ENCODE measurements at places on chromosomes 5 and 9.
A peak's percentile ranks its signal among the peaks of the same experiment; 100 is the strongest.

GRCh38 chr9:135587658-135588057, 26.1 kb downstream of the PAEP start:
- no peak for DNase-seq

GRCh38 chr9:107675351-107676259, 186.0 kb upstream of the KLF4 start:
- DNase-seq, result no peak

- no peak for DNase-seq
Observed at GRCh38 chr5:14745753-14746152, 81.2 kb downstream of the OTULIN start.

DNA sequence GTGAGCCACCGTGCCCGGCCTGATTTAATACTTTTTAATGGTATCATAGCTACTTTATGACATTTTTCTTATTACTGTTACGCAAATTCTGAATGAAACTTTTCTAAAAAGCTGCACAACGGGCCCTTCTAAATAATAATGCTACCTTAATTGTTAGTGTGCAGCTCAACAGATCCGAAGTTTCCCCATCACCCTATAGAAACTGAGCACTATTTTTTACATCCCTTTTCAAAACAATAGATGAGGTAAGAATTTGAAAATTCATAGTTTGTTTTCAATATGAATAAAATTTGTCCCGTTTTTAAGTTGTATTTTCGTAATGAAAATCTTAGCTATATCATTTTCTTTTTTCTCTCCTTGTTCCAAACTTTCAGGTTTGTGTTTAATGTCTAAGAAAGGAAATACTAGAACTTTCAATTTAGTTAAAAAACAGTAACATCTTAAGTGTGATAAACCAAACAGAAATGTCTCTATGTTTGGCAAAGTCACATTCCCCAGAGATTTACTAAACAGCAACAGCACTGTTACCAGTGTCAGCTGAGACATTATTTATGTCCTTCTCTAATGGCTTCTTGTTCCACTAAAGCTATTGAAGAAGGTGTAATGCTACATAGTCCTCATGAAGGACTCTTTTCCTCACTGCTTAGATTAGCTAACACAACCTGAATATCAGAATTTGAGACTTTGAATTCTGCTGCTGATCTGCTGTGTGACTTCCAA, 22.9 kb downstream of the KIF2A start:
- no peak for DNase-seq

DNA sequence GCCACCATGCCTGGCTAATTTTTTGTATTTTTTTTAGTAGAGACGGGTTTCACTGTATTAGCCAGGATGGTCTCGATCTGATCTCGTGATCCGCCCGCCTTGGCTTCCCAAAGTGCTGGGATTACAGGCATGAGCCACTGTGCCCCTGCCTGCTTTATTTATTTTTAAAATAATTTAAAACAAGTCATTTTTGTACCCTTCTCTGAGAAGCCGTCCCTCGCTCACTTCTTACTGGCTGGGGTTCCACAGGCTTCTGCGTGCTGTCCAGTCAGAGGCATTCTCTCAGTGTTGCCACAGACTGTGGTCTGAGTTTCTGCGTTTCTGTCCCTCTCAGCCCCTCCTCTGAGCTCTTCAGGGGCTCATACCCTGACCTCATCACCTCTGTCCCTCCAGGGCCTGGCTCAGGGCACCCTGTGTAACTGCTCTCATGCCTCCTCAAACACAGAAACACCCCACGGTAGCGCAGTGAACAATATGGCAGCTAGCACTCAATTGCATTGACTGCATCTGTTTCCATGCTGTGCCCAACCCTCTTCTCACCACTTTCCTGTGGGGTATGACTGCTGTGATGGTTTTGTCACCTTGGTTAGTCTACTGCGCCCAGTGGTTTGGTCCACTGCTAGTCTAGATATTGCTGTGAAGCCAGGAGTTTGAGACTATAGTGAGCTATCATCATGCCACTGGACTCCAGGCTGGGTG, 44.3 kb upstream of the SH3PXD2B start:
- no peak for DNase-seq

DNA sequence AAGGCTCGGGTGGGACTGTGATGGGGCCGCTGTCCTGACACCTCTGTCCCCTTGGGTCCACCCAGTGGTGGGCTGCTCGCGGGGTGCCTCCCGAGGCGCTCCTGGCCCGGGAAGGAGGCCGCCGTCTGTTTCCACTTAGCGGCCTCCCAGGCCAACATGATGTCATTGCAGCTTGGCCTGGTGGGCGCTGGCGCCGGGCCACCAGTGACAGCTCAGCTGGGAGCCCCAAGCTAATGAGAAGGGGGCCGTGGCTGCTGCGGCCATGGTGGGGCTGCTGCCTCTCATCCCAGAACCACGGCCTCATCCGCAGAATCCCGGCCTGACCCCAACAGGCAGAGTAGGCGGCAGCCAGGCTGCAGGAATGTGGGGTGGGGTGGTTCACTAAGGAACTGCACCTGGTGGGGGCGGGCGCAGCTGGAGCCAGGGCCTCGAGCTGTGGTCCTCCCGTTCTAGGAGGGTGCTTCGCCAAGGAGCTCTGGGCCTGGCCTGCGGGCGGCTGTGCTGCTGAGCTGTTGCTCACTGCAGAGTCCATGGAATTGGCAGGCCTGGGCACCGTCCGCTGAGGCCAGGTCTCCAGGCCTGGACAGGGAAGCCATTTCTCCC, 123.5 kb upstream of the COL5A1 start:
- no peak for DNase-seq

- no peak for DNase-seq
Observed at GRCh38 chr9:16368237-16369087, 502.0 kb downstream of the BNC2 start.

DNA sequence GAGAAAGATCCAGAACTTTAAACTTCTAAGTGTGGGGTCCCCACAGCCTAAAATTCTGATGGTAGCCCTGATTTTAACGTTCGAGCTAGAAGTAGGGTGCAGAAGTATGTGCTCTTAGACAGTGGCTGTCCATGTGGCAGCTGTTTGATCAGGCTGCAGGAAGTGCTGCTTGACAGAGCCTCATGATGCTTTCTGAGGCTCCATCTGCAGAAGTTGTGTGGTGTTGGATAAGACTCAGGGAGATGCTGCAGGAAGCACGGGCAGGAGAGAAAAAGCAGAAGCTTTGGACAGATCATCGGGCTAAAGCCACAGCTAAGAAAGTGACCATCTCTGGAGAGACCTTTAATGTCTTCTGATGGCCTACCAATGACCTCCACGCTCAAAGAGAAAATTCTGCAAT, 8.1 kb downstream of the MTMR12 start:
- peak; percentile 88 for DNase-seq

DNA sequence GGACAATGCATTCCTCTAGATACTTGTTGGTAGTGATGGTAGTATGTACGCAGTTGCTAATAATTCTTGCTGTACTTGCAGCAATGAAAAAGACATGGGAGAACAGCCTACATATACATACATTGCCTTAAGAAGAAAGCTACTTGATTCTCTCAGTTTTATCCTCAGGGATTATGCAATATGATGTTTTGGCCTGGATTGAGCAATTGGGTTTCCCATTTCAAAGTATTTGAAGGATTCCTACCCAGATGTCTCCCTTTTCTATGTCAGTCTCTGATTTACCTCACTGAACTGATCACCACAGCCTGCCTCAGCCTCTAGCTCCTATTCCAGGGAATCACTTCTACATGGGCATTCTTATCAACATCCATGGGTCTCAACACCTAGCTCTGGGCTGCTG, 210.1 kb upstream of the CDH10 start:
- no peak for DNase-seq

GRCh38 chr9:137296670-137297664, 5.1 kb downstream of the NRARP start:
- no peak for DNase-seq

- DNase-seq, result no peak
Observed at GRCh38 chr5:14036514-14036913, 92.0 kb upstream of the DNAH5 start.

DNA sequence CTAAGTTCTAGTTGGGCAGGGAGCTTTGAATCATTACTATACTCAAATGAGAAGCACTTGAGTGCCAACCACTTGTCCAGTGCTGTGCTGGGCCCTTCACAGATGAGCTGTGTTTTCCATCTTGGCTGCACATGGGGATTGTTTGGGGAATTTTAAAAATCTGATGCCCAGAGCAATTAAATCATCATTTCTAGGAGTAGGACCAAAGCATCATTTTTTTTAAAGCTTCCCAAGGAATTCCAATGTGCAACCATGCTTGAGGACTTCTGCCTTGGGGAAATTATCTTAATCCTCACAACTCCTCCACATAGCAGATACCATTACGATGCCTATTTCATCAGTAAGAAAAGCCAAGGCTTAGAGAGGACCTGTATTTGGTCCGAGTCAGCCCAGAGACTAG, 131.4 kb downstream of the TMEM174 start:
- no peak for DNase-seq

GRCh38 chr9:136178061-136178772, 26.7 kb downstream of the LHX3 start:
- no peak for DNase-seq

Data from Kasumi-1 (cell line).